ENCODE measurements at places on chromosomes 1 and 21.

DNA sequence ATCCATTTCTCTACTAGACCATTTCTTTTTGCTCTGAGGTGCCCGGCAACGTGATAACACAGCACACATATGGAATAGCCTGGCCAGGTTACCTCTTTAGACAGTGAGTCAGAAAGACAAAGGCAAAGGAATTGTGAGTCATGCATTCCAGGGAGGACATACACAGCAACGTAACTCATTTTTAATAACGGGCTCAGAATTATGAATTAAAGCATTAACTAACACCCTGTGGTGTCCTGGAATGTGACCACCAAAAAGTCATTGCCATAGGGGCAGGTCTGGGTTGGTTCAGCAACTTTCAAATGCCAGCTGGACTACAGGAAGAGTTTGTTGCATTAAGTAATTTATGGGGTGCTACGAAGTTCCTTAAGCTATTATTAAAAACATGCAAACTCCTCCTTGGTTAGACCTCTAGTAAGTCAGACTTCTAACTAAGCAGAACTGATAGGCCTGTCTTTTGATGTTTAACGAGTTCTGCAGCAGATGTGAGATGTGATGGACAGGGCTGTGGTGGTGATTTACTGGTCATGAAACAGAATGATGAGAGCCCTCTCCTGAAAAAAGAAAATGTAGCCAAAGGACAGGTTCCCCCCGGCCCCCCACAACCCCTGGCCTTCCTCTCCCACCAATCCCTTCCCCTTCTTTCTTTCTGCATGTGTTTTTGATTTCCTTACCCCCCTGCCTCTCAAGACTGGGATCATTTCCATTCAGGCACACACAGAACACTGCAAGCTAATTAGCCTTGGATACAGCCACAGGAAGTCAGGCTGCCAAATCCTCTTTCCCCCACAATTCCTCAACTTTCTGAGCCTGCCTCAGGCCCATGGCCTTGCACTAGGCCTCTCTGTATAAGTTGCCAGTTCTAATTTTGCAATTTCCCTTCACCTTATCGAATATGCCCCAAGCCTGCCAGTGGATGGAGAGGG lies 88.9 kb upstream of the HAO2 start:
- H3K4me3 ChIP-seq, result no peak overlapping the region
- no peaks in the 10 kb centered on the region for H3K36me3 ChIP-seq
- H3K4me1 ChIP-seq, result no peaks in the 10 kb centered on the region
- H3K27me3 ChIP-seq, result no peaks in the 10 kb centered on the region

- peaks cover 8% of the 10 kb centered on the region for H3K4me1 ChIP-seq
- H3K36me3 ChIP-seq, result peaks cover 91% of the 10 kb centered on the region
- no peaks in the 10 kb centered on the region for H3K27me3 ChIP-seq
Measured at GRCh38 chr1:204455063-204455830, 39.4 kb downstream of the PIK3C2B start.

GRCh38 chr1:119711804-119712341 lies at the start of gene PHGDH:
TSS of gene PHGDH (plus strand) at chr1:119711934. CDS start at chr1:119712023, 89 bp downstream.
- peak; percentile 86 for DNase-seq
- H3K4me1 ChIP-seq, result no peaks in the 10 kb centered on the region
- H3K4me3 ChIP-seq, result peak within 1 kb of the TSS; percentile 79
- no peaks in the 10 kb centered on the region for H3K36me3 ChIP-seq
- no peaks in the 10 kb centered on the region for H3K27me3 ChIP-seq

DNA sequence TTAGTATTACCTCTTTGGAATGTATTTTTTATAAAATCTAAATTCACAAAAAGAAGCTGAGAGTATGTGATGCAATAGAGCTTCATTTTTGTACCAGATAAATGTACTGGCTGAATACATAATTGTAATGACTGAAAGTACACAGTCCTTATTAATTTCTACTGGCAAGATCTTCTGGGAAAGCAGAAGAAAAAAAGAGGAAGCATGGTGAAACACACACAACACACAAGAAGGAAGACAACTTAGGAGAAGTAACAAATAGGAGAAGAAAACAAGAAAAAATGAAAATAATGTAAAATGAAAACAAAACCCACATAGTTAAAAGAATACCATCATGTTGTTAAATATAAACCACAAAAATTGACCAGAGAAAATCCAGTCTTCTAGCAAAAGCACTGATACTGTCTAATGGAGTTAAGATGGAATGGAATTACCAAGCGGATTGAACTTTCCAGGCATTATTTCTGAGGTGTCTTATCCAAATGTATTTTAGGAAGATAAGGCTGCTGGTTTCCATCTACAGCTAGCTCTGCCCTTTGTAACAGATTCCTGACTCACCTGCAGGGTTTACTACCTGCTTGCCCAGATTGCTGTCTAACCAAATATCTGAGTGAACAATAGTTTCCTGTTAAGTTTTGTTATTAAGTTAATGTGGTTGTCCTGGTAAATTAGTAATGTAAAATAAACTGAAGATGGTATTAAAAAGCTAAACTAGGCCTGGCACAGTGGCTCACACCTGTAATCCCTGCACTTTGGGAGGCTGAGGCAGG lies 4.5 kb upstream of the COP1 start:
- H3K4me3 ChIP-seq, result no peak overlapping the region
- H3K4me1 ChIP-seq, result peaks cover 6% of the 10 kb centered on the region
- no peaks in the 10 kb centered on the region for H3K36me3 ChIP-seq
- no peak for DNase-seq

DNA sequence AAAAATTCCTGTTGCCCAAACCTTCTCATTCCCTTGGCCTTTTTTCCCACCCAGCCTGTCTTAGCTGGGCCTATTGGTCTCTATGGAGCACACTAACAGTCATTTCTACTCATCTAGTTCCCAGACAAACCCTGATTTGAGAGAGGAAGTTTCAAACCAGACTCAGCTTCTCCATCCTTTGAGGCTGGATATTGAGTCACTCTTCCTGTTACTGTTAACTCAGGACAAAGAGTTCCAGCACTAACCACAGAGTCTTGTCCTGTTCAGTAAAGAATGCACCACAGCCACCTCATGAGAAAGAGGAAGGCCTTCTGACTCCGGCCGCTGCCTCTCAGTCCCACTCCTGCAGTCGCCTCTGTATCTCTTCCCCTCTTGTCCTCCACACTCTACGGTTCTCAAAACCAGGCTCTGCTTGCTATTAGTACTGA lies 137.8 kb downstream of the PTPRC start:
- DNase-seq, result peak; percentile 41
- H3K27me3 ChIP-seq, result no peaks in the 10 kb centered on the region

DNA sequence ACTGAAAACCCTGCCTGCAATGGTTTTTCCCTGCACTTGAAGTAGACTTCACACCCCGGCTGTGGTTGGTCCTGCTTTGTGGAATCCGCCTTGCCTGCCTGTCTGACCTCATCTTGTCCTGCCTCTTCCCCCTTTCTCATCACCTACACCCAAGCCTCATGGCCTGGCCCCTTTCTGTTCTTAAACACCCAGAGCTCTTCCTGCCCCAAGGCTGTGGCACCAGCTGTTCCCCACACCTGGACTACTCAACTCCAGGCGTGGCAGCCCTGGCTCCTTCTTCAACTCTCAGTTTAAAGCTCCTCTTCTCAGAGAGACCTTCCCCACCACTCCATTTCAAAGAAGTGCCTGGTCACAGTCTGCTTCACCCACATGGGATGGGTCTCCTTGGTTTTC lies 27.0 kb downstream of the KIAA1614 start:
- H3K27ac ChIP-seq, result no peak overlapping the region
- H3K27me3 ChIP-seq, result no peaks in the 10 kb centered on the region
- H3K36me3 ChIP-seq, result peaks cover 17% of the 10 kb centered on the region
- DNase-seq, result no peak
- H3K4me3 ChIP-seq, result no peak overlapping the region

DNA sequence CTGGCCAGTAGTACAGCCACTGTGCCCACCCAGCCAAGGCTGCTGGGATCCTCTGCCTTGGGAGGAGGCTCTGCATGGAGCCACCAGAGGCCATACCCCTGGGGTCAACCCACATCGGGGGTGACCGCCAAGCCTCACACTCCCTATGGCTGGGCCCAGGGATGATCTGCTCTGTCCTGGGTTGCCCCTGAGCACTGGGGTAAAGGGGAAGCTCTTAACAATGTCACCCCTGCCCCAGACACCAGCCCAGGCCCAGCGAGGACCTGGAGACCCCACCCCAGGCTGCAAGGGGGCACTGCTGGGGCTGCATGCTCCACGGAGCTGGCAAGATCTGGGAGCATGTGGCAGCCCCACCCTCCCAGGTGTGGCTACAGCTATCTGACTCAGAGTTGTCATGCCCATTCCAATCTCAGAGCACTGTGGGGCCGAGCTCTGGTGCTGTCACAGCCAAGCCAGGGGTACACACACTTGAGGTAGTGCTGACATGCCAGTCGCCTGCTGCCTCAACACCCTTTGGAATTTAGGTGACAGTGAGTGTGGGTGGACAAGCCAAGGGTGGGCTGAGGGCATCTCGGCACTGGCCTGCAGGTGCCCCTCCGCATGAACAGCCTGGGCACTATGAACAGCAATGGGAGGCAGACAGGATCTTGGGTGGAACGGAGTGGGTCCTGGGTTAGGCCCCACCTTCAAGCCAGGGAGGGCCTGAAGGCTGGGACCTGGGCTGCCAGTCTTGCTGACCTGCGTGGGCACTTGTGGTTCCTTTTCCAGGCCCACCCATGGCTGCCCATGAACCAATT lies 427.7 kb downstream of the LRRIQ3 start:
- no peaks in the 10 kb centered on the region for H3K36me3 ChIP-seq
- H3K27me3 ChIP-seq, result no peaks in the 10 kb centered on the region
- H3K4me3 ChIP-seq, result no peak overlapping the region
- no peak for DNase-seq

GRCh38 chr1:52182874-52183400 lies 41.0 kb downstream of the ZFYVE9 start:
- H3K36me3 ChIP-seq, result no peaks in the 10 kb centered on the region
- H3K27me3 ChIP-seq, result no peaks in the 10 kb centered on the region
- no peak overlapping the region for H3K27ac ChIP-seq
- H3K4me1 ChIP-seq, result peaks cover 21% of the 10 kb centered on the region

DNA sequence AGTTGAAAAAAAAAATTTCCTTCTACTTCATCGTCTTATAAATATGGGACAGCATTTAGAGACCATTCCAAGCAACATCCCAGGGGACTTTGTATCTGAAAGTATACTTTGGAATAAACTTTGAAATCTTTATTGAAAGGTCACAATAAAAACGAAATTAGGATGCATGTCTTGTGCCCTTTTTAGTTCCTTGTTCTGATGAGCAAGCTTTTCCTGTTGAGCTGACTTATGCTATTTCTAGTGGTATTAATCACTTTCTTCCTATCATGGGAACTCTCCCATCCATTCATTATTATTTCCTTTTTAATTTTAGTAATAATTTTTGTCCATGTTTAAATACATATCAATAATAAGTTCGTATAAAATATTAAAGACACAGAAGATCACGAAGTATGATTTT lies 4.0 kb upstream of the GBP2 start:
- H3K27me3 ChIP-seq, result no peaks in the 10 kb centered on the region
- peaks cover 38% of the 10 kb centered on the region for H3K4me1 ChIP-seq
- H3K4me3 ChIP-seq, result no peak overlapping the region
- H3K36me3 ChIP-seq, result no peaks in the 10 kb centered on the region
- H3K27ac ChIP-seq, result peak overlapping the region; percentile 83

DNA sequence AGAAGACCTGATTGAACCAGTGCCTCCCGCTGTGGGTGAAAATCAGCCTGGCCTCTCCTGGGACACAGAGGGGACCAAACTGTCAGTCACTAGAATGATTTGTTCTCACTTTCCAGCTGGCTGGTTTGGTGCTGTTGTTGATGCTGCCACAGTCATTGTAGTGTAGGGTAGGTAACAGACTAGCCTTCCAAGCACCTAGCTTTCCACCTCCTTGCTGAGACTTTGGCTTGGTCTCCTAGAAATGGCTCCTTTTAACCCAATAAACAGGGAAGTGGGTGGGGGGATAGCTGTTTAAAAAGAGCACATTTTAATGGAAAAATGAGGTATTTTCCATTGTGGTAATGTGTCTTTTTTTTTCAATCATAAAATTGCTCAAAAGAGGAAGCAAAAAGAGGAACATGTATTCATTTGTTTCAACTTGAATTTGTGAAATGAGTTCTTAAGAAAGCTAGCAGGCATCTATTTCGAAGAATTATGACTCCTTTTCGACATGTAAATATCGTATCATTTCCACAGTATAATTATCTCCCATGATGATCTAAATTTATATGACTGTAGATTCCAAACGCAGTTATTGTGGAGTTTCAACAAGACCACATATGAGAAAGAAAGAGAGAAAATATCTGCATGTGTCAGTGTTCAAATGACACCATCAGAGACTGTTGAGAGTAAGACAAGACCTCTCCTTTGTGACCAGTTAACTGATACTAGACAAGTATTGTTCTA lies 190.1 kb downstream of the HLX start:
- H3K27me3 ChIP-seq, result no peaks in the 10 kb centered on the region
- no peak overlapping the region for H3K4me3 ChIP-seq
- no peak for DNase-seq
- H3K4me1 ChIP-seq, result no peaks in the 10 kb centered on the region

DNA sequence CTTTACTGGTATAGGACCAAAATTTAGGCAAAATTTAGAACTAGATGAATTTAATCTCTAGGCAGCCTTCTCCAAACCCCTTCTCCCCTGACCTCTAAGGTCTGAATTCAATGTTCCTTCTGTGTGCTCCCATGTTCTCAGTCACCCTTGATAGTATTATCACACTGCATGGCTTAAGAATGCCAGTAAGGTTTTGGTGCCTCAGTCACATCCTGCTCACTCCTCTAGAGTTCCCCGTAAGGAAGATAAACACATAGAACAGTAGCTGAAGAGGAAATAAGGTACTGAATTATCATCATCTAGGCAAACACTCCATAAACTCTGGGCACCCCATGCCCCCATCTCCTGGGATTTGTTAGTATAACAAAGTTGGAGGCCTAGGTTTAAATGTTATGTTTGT lies 18.2 kb downstream of the PRRX1 start:
- H3K4me3 ChIP-seq, result no peak overlapping the region
- H3K27ac ChIP-seq, result peak overlapping the region; percentile 75
- DNase-seq, result no peak
- H3K4me1 ChIP-seq, result peaks cover 8% of the 10 kb centered on the region
- no peaks in the 10 kb centered on the region for H3K36me3 ChIP-seq
- H3K27me3 ChIP-seq, result no peaks in the 10 kb centered on the region

- H3K4me1 ChIP-seq, result peaks cover 68% of the 10 kb centered on the region
- no peaks in the 10 kb centered on the region for H3K27me3 ChIP-seq
- no peak overlapping the region for H3K4me3 ChIP-seq
- no peak for DNase-seq
- H3K36me3 ChIP-seq, result no peaks in the 10 kb centered on the region
- peak overlapping the region; percentile 99 for H3K27ac ChIP-seq
Measured at GRCh38 chr21:45021428-45022347, 52.7 kb upstream of the ADARB1 start.

- no peaks in the 10 kb centered on the region for H3K27me3 ChIP-seq
- H3K4me1 ChIP-seq, result peaks cover 9% of the 10 kb centered on the region
- no peak overlapping the region for H3K4me3 ChIP-seq
- DNase-seq, result no peak
Measured at GRCh38 chr1:184298440-184299405, 88.1 kb upstream of the C1orf21 start.

DNA sequence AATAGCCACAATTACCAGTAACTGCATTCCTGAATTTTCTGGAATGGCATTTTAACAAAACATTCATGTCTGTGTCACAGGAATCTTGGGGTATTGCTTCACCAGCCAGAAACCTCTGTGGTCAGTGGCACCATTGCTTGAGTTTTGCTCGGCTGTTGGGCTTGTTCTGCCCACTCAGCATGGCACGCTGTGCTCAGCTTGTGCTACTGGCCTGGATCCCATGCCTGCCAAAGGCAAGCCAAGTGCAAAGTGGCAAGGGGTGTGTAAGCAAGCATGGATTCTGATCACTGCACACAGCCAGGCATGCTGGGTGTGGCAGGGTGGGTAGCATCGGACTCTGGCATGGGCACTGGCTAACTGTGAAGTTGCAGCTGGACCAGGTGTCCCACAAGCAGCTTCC lies 1150.9 kb downstream of the MRPL39 start:
- H3K27ac ChIP-seq, result no peak overlapping the region
- DNase-seq, result no peak
- no peak overlapping the region for H3K4me3 ChIP-seq
- H3K4me1 ChIP-seq, result no peaks in the 10 kb centered on the region
- no peaks in the 10 kb centered on the region for H3K27me3 ChIP-seq

Data from tibial artery (tissue), 4 donors.